Fibroblast of skin of right biceps (primary cell): ENCODE measurements at places on chromosomes 7 and 10.

- peak; percentile 52 for DNase-seq
Measured at GRCh38 chr10:62996925-62997324, 136.2 kb upstream of the NRBF2 start.

- DNase-seq = no peak
Measured at GRCh38 chr10:70595566-70596016, 7.0 kb downstream of the PRF1 start.

DNA sequence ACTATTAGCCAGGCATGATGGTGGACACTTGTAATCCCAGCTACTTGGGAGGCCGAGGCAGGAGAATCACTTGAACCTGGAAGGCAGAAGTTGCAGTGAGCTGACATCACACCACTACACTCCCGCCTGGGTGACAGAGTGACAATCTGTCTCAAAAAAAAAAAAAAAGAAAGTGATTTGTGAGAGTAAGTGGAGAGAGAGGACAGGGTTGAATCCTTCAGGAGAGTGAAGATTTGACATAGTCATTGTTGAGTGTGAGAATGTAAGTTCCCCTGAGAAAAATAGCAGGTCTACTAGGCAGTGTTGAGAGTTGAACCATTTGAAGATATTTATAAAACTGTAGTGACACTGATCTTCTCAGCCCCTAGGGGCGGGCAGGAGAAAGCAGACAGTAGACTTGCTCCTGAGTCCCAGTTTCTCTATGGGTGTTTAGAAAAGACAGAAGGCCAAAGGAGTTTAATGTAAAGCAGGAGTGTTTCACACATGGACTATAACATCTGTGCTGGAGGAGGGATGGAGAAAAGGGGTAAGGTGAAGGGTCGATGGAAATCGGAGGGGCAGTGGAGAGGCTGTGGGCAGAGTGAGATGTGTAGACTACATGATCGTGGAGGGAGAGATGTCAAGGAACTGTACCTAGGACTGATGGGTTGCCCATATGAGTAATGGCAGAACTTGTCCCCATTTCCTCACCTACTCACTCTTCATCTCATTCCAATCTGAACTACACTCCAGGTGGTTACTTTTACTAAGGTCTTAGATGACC, 13.7 kb upstream of the LAMB4 start:
- DNase-seq = no peak

DNA sequence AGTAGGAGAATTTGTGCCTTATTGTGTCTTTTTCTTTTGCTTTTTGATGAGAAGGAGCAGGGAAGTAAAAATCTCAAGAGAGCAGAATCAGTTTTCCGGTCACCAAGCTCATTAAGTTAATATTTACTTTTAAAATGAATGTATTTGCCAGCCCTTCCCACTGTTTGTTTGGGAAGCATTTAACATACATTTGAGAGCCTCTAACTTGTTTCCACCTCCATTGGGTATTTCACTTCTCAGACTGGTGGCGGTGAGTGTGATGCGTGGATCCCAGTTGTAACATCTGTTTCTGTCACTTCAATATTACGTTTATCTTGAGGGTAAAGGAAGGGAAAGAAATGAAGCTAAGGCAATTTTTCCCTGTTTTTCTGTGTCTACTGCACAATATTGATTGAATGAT, 22.8 kb downstream of the CDK14 start:
- no peak for DNase-seq

DNA sequence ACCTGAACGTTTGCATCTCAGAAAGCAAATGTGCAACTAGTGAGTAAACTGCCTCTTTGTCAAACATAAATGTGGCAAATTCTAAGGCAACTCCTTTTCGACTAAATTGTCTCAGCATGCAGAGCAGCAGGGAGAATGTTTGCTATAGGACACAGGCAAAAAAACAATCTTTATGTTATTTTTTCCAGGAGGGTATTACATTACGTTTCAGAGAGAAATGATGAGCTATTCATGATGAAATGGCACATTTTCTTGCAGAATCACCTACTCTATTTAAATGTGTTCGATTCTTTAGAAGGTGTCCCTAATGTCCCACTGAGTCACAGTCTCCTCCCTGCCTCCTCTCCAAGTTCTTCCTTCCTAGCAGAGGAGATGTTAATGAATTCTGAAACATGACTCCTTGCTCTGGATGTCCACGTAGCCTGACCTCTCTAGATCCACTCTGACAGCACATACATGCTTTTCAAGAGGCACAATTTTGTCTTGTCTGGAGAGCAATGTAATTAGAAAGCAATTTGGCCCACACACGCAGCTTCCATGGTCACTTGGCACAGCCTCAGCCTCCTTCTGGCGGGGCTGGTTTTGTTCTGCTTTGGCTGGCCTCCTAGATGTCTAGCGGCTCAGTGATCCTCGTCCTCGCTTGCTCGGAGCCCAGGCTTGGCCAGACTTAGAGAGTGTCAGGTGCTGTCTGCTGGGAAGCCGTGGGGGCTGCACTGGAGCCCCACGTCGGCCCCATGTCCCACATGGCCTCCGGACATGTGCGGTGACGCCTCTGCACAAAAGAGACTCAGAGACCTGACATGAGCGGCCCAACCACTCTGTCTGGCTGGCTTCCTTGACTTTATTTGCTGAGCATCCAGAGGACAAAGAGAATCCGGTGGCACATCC, 125.7 kb upstream of the ZNF438 start:
- peak; percentile 83 for DNase-seq

DNA sequence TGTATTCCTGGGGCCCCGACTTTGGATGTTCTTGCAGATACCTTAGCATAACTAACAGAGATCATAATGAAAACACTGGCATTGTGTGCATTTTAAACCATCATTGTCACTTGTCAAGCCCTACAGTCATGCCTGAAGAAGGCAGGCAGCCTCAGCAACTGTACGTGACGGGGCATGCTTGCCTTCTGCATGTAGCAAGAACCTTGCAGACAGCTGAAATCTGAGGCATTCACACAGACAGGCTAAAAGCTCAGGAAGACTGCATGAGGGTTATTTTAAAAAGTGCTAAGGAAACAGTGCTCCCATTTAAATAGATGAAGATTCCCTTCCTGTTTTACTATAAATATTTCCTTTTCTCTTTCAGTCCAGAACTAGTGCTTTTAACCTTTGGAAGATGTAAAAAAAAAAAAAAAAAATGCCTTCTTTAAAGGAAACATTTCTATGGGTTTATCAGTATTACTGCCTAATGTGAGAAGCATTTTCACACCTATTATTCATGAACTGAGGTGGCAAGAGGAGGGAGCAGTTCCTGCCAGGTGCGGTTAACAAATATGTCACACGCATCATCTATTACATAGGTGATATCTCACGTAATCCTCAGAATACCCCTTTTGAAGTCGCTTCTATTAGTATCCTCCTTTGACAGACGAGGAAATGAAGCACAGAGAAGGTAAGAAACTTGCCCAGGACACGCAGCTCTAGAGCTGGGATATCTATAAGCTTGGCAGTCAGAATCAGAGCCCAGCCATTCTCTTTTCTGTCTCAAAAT, 88.1 kb downstream of the PRKCQ start:
- DNase-seq = no peak

DNA sequence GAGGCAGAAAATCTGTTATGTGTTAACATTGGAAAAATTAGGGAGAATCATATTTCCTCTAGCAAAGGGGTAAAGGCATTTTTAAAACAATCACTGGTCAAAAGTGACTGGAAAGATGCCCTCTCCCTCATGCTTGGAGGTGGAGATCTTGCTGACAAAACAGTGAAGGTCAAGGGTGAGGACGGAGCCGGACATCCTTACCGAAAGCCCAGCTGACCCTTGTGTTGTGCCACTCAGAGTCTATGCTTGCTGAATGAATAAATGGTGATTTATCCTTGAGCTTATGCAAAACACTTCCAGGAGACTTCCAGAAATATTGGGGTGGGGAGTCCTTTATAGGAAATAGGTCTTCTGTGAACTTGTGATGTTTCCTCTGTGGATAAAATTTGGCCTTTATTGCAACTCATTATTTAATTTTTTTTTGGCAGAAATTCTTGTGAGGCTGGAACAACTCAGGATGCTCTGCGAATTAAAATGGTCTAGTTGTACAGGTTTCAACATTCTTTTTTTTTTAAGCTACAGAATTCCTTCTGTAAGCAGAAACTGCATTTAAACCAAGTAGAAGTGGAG, 28.3 kb upstream of the ELMO1 start:
- DNase-seq = no peak

GRCh38 chr10:28459453-28460144, 73.3 kb upstream of the WAC start:
- DNase-seq = no peak

- peak; percentile 85 for DNase-seq
Measured at GRCh38 chr10:3231951-3232730, 59.6 kb upstream of the PITRM1 start.

DNA sequence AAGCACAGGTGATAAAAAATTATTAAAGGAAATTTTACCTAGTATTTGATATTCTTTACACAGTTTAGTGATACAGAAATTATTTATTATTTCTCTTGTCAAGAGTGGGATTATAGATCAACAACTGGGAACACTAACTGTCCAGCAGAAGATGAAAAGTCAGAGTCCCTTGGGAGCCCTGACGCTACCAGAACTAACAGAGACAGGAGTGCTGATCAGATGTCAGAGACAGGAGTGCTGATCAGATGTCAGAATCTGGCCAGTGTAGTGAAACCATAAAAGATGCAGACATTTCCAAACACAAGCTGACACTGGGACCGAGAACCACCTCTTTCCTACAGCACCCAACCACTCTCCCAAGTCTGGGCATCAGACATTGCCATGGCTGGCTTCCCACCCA, 828.2 kb downstream of the TNS3 start:
- DNase-seq = no peak

DNA sequence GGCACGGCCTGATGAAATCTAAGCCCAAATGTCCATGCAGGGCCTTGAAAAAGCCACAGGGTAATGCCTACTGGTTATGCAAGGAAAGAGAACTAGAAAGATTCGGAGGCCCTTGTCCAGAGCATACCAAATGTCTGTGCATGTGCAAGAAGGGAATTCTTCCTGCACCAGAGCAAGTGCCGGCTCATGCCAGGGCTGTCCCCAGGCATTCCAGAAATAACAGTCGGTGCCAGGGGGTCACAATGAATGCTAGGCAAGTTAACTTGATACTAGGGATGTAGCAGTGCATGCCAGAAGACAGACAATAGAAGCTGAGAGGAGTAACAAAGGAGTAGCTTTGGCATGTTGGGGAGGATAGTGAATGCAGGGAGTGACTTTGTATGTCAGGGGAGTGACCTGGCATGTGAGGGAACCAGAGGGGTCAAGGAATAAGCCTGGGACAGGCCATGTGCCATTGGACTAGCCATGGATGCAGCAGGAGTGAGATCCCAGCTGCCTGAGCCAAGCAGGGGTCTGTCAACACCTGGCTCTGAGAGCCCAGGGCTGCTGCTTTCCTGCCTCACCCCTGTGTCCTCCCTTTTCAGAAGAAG, 119.5 kb upstream of the UNC5B start:
- DNase-seq = no peak

- peak; percentile 95 for DNase-seq
Measured at GRCh38 chr10:93496322-93497041, at the start of gene CEP55. TSS of gene CEP55 (plus strand) at chr10:93496612. CDS start at chr10:93500052, 3,440 bp downstream.

GRCh38 chr7:73582664-73583202, 4.4 kb upstream of the TBL2 start:
- no peak for DNase-seq

GRCh38 chr7:44188480-44189225, 586 bp downstream of the GCK start:
- no peak for DNase-seq

- DNase-seq = no peak
Measured at GRCh38 chr7:92623544-92623943, 33.4 kb upstream of the FAM133B start.

DNA sequence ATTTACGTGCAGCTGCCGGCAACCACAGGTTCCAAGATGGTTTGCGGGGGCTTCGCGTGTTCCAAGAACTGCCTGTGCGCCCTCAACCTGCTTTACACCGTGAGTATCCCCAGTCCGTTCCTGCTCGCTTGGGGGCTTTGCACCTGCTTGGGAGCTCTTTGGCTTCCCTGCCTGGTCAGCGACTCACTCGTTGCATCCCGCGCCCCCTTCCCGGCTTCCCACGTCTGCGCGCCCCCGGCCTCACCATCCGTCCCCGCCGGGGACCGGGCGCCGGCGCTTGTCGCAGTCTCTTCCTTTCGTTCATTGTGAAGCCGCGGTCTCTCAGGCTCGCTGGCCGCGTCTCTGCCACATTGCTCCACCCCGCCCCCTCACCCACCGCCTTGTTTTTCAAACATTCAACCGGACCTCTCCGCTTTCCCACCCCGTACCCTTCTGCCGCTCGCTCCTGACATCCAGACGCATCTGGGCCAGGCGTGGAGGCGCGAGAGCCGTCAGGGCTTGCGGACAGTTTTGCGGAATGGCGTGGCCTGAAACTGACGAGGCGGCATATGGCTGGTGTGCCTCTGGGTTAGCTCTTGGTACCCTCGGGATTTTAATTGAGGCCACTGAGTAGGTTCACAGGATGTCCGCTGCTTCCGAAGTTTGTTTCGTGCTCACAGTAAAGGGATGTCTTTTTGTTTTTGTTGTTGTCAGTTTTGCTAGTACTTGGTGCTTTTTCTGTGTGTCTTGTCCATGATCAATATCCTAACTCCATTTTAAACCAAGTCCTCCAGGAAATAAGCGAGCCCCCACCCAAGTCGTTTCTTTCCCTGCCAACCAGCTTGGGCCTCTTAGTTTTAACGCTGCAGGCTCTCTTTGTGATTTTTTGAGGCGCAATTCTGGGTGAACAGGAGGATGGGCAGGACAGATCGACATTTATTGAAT, 639 bp downstream of the TSPAN13 start:
- peak; percentile 19 for DNase-seq

- DNase-seq = no peak
Measured at GRCh38 chr7:68893411-68893810, 704.9 kb upstream of the AUTS2 start.

DNA sequence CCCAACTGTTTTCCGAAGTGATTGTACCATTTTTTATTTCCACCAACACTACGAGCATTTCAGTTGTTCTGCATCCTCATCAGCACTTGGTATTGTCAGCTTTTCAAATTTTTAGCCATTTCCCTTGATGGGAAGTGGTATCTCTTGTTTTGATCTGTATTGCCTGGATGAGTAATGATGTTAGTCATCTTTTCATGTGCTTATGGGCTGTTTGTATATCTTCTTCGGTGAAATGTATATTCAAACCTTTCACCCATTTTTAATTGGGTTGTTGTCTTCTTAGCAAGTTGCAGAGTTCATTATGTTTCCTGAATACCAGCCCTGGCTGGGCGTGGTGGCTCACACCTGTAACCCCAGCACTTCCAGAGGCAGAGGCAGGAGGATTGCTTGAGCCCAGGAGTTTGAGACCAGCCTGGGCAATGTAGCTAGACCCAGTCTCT, 22.1 kb downstream of the CLIP2 start:
- DNase-seq = peak; percentile 47

- peak; percentile 55 for DNase-seq
Measured at GRCh38 chr10:76543655-76544054, 1094.0 kb downstream of the KCNMA1 start.

GRCh38 chr10:42871823-42872222, 89.2 kb downstream of the BMS1 start:
- no peak for DNase-seq

- peak; percentile 90 for DNase-seq
Measured at GRCh38 chr7:128783143-128783861, 7.7 kb upstream of the OPN1SW start.

- no peak for DNase-seq
Measured at GRCh38 chr7:113936982-113937381, 18.2 kb upstream of the PPP1R3A start.

GRCh38 chr7:137942484-137943115, 59.3 kb downstream of the CREB3L2 start:
- no peak for DNase-seq

GRCh38 chr10:78656417-78657162, 412.2 kb upstream of the ZMIZ1 start:
- DNase-seq = no peak

- no peak for DNase-seq
Measured at GRCh38 chr10:78290131-78290750, 256.6 kb downstream of the RPS24 start.

- peak; percentile 53 for DNase-seq
Measured at GRCh38 chr7:131546583-131547141, 9.8 kb downstream of the PODXL start.
